Neural crest cell (in vitro differentiated cells): ENCODE measurements at places on chromosomes 6 and 20. TPM values are rescaled to one million over a fixed set of nuclear protein-coding genes. Genes with fewer than 3 reads are reported as not detected.

DNA sequence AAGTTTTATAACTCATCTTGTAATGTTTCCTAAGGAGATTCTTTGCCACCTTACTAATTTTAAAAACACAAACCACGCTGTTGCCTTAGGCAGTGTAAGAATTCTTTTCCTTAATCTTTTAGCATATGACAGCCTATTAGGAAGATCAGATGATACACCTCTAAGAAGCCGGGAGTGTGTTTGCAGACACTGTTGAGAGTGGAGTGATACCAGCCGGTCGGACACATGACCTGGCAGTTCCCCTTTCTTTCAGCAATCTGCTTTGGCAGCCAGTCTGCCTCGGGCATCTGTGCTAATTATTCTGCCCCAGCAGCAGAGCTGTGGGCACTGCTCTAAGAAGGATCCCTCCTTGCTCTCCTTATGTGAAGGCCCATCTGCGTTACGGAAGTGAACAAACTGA is 50.9 kb downstream of the PLCB4 start:
- DNase-seq, result no peak

DNA sequence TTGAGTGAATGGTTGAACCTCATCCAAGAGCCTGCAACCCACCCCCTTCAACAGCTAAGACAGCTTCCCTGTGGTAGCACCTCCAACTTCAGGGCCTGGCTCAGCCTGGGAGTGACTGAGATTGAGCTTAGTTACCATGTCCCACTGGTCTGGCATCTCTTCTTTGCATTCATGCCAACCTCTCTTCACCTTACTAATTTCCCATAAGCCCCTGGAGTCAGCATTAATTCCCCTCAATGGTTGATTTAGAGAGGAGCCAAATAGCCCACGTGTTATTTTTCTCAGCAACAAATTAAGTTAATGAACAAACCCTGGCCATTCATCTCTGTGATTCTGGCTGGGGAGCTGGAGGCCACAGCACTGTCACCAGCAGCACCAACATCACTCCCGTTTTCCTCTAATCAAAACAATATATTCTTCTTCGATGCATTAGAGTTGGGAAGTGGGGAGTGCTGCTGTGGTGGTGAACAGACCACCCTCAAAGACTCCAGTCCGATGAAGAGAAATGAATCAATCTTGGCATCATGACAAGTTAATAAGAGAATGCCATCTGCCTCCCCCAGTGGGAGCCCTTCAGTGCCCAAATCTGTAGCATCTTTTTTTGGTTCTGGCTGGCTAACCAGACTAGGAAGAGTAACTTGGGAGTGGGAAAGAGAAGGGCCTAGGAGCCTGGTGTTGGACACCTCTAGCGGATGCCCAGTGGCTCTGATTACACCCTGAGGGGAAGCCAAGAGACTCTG is 316.9 kb upstream of the RNF24 start:
- no peak for DNase-seq

GRCh38 chr6:145673504-145673903 is 61.8 kb downstream of the EPM2A start:
- DNase-seq, result no peak

GRCh38 chr6:142292166-142292924 is 9.5 kb upstream of the ADGRG6 start:
- no peak for DNase-seq

- no peak for DNase-seq
Observed at GRCh38 chr20:33317424-33318095, 34.5 kb downstream of the BPIFB1 start.

DNA sequence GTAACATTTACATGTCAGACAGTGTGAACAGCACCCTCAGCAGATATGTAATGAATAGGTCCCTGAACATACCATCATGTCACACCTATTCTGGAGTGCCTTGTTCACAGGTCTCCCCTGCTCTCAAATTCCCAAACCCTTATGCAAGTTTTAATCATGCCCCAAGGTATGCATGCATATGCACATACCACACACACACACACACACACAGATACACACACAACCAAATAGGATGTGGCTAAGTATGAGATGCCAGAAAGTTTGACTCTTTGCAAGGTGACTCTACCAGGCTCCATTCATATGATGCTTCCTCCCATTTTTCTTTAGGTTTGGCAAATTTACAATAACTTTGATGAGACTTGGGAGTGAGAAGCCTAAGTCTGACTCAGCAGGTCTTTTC is 243.8 kb upstream of the IRAK1BP1 start:
- DNase-seq, result no peak

The KHDC1L gene
- 1.0 TPM in 1 of 2 replicates, not detected in the other for total RNA-seq

The KCNB1 gene
- total RNA-seq, result 1.6 and 2.8 TPM in 2 replicates

The DEFB125 gene
- total RNA-seq, result not detected in 2 replicates
